ENCODE measurements at places on chromosomes 13 and 19.

GRCh38 chr19:13483215-13483614, 23.1 kb downstream of the CACNA1A start:
- no peak for DNase-seq

- no peak for DNase-seq
These were observed 65.8 kb downstream of the FREM2 start for GRCh38 chr13:38752686-38753085.

- no peak for DNase-seq
These were observed 173.1 kb downstream of the POU4F1 start for GRCh38 chr13:78430166-78430791.

DNA sequence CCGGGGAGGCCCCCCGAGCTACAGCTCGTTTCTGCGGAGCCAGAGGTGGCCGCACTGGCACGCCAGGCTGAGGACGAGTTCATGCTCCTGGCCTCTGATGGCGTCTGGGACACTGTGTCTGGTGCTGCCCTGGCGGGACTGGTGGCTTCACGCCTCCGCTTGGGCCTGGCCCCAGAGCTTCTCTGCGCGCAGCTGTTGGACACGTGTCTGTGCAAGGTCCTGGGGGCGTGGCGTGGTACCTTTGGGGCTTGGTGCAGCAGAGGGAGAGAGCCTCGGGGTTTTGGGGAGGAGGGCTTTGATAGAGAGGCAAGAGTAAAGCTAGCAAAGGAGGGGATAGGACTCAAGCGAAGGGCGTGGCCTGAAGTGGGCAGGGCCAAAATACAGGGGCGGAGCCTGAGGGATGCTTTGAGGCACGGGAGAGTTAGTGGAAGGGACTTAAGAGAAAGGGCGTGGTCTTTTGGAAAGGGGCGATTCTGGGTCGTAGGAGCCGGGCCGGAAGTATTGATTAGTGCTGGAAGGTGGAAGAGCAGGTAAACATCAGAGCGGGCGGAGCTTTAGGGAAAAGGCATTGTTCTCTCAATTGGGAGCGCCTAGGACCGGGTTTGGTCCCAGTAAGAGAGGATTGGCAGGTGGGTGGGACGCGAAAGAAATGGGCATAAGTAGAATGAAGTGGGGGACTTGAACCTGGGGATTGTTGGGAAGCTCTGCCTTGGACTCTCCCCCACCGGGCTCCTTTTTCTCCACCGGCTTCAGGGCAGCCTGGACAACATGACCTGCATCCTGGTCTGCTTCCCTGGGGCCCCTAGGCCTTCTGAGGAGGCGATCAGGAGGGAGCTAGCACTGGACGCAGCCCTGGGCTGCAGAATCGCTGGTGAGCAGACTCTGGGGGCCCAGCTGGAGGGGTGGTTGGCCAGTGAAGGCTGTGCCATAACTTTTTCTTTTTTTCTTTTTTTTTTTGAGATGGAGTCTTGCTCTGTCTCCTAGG, 1.2 kb downstream of the PPM1N start:
- peak; percentile 88 for DNase-seq

GRCh38 chr19:8473648-8474476, 28.6 kb downstream of the PRAM1 start:
- no peak for DNase-seq

- DNase-seq, result no peak
These were observed 113.7 kb downstream of the RFC3 start for GRCh38 chr13:33931397-33932311.

DNA sequence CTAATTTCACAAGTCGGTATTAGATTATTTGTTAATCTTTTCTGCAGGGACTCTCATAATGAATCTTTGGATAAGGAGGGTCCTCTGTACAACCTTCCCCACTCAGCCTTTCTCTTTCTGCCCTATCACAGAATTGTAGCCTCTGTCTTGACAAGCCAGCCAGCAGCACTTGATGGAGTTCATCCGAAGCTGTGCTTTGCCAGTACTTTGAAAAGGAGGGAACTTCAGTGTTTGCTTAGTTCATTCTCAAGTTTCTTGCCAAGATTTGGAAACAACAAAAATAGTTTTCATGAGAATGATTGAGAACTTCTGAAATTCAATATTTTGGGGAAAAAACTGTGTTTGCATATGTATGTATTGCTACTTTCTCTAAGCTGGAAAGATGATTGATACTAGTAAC, 69.3 kb upstream of the HMGB1 start:
- no peak for DNase-seq

DNA sequence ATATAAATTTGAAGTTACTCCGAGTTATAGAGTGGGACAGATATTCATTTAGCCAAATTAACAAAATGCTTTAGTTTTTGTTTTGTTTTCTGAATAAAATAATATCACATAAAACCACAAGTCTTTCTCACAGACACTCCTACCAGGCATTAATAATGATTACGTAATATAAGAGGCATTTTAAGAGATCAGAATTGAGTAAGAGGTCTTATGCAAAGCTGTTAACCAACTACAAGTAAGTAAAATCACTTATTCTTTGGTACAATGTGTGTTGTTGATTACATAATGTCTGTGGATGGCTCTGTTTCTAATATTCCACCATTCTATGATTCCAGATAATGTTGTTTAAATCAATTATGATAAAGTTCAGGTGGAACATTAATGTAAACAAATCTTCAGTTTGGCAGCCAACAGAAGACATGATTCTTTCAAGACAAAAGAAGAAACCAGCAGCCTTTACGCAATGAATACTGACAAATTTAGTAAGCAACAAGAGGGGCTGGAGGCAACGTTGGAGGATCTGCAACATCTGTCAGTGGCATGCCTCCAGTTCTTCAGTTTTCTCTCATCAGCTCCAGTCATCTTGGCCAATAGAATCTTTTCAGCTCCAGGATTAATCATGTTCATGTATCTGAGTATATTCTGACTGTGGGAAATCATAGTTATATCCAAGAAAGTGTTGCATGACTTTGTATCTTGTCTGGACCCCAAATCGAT, 403.8 kb downstream of the SLITRK5 start:
- DNase-seq, result no peak

- DNase-seq, result no peak
These were observed 10.7 kb downstream of the NLRP8 start for GRCh38 chr19:55958356-55958755.

- peak; percentile 61 for DNase-seq
These were observed 991 bp downstream of the ABHD17A start for GRCh38 chr19:1884291-1884718.

DNA sequence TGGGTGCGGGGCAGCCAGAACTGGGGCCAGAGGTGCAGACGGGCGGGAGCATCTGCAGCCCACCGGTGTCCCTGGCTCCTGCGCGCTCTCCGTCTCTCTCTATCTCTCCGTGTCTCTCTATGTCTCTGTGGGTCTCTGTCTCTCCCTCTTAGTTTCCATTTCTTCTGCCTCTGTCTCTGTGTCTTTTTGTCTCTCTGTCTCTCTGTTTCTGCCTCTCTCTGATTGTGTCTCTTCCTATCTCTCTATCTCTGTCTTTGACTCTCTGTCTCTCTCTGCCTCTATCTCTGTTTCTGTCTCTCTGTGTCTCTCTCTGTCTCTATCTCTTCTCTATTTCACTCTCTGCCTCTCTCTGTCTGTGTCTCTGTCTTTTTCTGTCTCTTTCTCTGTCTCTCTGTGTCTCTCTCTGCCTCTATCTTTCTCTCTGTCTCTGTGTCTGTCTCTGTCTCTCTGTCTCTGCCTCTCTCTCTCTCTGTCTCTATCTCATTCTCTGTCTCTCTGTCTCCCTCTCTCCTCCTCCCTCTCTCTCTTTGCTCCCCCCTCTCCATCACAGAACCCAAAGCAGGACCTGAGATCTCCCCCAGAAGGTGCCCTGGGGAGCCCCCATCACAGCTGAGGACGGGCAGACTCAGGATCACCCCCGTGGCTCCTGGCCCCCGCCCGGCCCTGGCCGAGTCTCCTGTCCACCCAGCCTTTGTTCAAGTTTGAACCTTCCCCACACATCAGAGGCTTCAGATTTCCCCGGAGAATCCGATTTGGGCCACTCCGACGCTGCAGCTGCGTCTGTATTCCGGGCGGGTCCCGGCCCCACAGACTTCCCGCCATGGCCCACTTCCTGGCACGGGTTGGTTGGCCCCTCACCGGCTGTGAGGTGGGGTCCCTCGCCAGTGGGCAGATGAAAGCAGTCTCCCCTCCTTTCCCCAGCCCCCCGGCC, 48.6 kb upstream of the TCF3 start:
- DNase-seq, result no peak

GRCh38 chr13:43303033-43303729, 279.8 kb downstream of the DNAJC15 start:
- DNase-seq, result no peak

GRCh38 chr19:35107545-35107944, 8.1 kb upstream of the FXYD3 start:
- DNase-seq, result peak; percentile 38

- DNase-seq, result no peak
These were observed 323.8 kb downstream of the LMO7 start for GRCh38 chr13:75959861-75960481.

DNA sequence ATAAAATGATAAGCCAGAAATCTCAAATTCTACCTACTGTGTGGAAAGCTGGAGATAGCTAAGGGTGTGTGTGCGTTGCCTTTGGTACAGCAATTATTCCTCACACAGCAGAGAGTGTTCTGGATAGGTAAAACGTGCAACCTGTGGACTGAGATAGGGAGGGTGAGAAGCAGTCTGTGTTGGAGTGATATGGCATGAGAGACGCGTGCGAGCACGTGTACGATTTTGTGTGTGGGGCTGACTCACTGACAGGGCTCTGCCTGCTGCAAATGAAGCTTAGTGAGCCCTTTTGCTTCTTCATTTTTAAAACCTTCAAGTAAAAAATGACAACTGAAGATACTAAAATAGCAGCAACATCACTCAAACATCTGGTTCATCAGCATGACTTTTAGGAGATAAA, 35.7 kb upstream of the SLC10A2 start:
- DNase-seq, result no peak

- DNase-seq, result no peak
These were observed 13.3 kb downstream of the KCTD15 start for GRCh38 chr19:33809960-33810359.

DNA sequence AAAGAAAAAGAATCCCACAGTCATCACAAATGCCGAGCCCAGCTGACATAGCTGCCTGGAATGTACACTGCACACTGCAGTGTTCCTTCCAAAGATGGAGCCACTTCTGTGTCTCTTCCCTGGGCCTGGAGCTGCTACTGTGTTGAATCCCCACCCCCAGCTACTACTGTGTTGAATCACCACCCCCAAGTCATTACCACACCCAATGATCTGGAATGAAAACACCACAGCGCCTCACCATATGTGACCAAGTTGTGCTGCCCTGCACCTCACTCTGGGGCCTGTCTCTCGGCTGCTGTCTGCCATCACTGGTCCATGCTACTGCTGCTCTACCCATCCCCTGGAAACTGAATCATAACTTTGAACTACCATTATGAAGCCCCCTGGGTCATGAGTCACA, 861.2 kb downstream of the UQCRFS1 start:
- DNase-seq, result no peak

DNA sequence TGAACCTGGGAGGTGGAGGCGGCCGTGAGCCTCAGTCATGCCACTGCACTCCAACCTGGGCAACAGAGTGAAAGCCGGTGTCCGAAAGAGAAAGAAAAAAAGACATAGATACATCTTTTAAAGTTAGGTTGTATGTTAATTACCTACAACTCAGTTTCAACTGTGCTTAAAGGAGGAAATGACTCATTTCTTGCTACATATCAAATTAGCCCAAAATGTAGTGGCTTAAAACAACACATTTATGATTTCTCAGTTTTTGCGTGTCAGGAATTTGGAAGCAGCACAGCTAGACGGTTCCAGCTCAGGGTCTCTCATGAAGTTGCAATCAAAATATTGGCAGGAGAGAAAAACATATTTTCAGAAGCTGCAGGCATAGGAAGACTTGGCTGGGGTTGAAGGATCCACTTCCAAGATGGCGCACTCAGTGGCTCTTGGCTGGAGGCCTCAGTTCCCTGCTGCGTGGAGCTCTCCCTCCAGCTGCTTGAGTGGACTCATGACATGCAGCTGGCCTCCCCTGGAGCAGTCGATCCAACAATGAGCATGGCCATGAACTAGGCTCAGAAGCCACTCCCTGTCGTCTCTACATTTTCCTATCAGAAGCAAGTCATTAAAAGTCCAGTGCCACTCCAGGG, 7.1 kb downstream of the LDLR start:
- peak; percentile 49 for DNase-seq

DNA sequence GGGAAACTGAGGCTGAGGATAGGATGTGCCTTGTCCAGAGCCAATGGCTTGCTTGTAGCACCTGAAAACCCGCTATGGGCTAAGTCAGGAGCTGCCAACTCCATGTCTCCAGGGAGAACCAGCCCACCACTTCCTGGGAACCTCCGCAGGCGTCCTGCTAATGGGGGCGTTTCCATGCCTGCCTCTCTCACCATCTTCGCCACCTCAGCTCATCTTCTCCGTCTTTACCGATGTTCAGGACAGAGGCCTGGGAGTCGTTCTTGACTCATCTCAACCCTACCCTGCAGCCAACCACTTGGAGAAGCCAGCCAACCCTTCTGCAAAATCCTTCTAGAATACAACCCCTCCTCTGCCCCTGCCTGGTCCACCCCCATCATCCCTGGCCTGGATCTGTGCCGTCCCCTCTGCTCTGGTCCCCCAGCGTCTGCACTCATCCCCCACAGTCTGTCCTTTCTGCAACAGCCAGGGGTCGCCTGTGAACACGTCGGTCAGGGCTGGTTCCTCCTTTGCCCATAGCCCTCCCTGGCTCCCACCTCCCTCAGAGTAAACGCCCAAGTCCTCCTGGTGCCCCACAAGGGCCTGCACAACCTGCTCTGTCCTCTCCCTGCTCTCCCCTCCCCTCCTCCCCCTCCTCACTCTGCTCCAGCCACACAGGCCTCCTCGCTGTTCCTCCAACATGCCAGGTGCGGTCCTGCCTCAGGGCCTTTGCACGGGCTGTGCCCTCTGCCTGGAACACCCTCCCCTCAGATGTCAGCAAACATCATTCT, 31.0 kb downstream of the PTPRS start:
- no peak for DNase-seq

- no peak for DNase-seq
These were observed 52.6 kb upstream of the RCBTB2 start for GRCh38 chr13:48585456-48585840.

- no peak for DNase-seq
These were observed 32.3 kb downstream of the CEBPG start for GRCh38 chr19:33405553-33406461.

- DNase-seq, result peak; percentile 37
These were observed 5.8 kb upstream of the JUNB start for GRCh38 chr19:12785431-12786031.

DNA sequence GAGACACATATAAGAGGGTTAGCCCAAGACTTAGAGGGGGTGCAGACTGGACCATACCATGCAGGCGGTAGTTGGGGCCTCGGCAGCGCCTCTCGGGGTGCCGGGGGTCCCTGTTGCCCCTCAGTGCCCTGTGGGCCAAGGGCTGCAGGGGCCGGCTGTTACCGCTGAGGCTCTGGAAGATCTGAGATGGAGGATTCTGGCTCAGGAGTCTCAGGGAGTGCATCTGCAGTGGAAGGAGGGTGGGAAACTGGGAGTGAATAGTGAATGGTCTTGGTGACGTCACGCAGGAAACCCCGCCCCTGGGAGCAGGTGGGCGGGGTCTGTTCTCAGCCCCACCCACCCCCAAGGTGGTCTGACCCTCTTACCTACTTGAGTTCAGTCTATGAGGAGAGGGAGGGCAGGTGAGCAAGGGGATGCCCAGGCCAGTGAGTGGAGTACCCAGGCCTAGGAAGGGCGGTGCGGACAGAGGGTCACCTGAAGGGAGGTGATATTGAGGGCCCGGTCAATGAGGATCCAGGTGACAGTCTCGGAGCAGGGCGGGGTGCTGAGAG, 1.7 kb upstream of the DBP start:
- DNase-seq, result no peak

- DNase-seq, result peak; percentile 64
These were observed 4.7 kb upstream of the UBE2M start for GRCh38 chr19:58563034-58563573.
